ENCODE measurements at places on chromosomes 12 and 14. TPM values are rescaled to one million over a fixed set of nuclear protein-coding genes. Genes with fewer than 3 reads are reported as not detected.
A peak's percentile ranks its signal among the peaks of the same experiment; 100 is the strongest.

DNA sequence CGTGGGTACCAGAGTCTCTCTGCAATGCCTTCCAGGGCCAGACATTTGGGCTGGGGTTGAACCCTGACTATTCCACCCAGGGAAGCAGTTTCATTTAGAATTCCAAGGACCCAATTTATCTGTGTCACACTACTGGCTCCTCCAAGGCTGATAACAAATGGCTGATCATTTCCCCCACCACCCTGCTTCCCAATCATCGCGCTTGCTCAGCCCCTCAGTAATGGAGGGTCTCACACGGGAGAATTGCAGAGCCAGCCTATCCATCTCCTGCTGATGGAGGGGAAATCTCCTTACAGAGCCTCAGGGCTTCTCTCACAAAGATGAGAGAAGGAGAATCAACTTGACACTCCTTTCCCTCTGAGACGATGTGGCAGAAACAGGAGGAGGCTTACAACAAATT, 78.4 kb upstream of the WSCD2 start:
- peaks cover 6% of the 10 kb centered on the region for H3K4me1 ChIP-seq
- no peak for DNase-seq
- no peaks in the 10 kb centered on the region for H3K36me3 ChIP-seq
- no peak overlapping the region for H3K27ac ChIP-seq

DNA sequence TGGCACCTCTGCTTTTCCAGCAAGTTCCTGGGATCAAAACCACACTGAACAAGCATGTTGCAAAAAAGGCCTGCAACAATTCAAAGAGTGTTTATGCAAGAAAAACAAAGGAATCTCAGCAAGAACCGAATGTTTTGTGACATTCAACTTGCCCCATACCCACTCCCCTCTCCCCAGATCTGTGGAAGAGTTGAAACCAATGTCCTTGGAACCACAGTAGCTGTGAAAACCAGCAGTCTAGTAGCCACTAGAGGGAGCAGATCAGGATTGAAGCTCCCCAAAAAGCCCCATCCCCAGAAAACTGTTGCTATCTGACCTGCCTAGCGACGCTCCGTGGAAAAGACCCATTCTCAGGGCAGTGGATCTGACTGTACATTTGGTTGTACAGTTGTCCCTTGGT, 27.1 kb downstream of the PRKAB1 start:
- peaks cover 3% of the 10 kb centered on the region for H3K36me3 ChIP-seq
- no peaks in the 10 kb centered on the region for H3K27me3 ChIP-seq
- DNase-seq = no peak
- H3K4me1 ChIP-seq = no peaks in the 10 kb centered on the region

Gene TEAD4
- total RNA-seq = 3.4 TPM

Gene ADAM21
- 0.24 TPM for total RNA-seq

DNA sequence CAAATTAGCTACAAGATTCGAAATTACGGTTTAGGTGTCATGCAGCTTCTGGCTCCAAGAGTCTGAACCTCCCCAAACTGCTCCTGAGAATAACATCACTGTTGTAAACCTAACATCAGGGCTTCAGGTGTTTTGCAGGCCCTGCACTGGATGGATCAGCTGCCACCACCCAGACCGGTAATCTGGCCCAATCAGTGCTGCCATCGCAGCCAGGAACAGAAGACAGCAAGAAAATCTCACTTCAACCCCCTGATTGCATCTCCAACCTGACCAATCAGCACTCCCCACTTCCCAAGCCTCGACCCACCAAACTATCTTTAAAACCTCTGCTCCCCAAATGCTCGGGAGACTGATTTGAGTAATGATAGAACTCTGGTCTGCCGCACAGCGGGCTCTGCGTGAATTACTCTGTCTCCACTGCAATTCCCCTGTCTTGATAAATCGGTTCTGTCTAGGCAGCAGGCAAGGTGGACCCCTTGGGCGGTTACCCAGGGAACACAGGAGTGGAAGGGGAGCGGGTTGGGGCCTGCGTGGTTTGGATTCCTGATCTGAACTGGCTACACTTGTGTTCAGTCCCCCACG, 268.5 kb upstream of the SFSWAP start:
- no peak for DNase-seq
- H3K27me3 ChIP-seq = peaks cover 3% of the 10 kb centered on the region
- no peaks in the 10 kb centered on the region for H3K36me3 ChIP-seq
- H3K4me1 ChIP-seq = no peaks in the 10 kb centered on the region
- H3K27ac ChIP-seq = no peak overlapping the region

Gene FAM90A1
- 0.40 TPM for total RNA-seq

DNA sequence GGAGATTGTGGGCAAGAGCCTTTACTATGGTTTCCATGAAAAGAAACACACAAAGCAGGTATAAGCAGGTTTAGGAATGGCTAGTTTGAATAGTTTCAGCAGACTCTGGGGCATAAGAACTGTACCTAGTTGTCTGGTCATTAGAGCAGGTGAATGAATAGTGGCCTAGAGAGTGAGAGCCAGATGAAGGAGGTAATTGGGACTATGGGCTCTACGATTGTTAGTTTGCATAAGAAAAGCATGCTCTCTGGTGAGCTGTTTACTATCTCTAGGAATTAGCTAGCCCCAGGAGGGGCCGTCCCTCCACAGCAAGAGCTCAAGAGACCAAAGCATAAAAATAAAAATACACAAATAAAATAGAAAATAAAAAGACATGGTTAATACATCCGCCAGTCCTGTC, 397.5 kb upstream of the GARIN6 start:
- H3K27ac ChIP-seq = no peak overlapping the region
- H3K36me3 ChIP-seq = no peaks in the 10 kb centered on the region
- DNase-seq = no peak
- H3K4me1 ChIP-seq = no peaks in the 10 kb centered on the region
- H3K4me3 ChIP-seq = no peak overlapping the region

DNA sequence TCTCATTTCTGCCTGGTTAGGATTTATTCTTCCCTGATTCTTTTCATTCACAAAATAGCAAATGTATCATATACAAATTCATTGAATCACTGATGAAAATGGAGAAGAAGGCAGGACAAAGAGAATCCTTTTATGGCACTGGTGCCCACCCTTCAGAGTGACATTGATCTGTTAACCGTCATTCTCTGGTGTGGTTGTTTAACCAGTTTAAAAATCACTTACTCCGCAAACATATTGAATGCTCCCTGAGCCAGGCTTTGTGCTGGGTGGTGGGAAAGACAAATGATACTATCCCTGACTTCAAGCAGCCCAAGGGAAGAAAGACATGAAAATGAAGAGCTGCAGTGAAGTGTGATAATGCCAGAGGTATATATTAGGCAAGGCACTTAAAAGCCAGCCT, 187.5 kb upstream of the SLC38A2 start:
- no peak overlapping the region for H3K4me3 ChIP-seq
- peaks cover 12% of the 10 kb centered on the region for H3K4me1 ChIP-seq
- H3K27me3 ChIP-seq = no peaks in the 10 kb centered on the region
- no peak for DNase-seq

GRCh38 chr12:87280893-87281292, 748.3 kb downstream of the C12orf50 start:
- no peak for DNase-seq
- no peaks in the 10 kb centered on the region for H3K36me3 ChIP-seq
- H3K4me3 ChIP-seq = no peak overlapping the region
- H3K27ac ChIP-seq = no peak overlapping the region

Gene DDN
- 1.3 TPM for total RNA-seq

DNA sequence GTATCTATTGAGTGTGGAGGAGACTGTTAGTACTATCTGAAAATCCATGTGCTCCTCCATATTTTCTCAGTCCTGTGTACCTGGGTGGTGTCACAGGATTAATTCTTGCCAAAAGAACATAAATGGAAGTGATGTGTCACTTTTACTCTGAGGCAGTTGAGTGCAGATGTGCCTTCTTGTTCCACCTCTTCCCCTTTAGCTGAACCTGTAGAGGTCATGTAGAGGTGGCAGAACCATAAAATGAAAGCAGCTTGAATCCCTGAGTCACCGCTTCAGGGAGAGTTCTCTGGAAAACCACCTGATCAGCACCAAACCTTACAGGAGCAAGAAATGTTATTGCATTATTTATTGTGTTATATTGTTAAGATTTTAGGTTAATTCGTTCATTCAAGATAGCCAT, 14.7 kb upstream of the SLC25A3 start:
- H3K36me3 ChIP-seq = no peaks in the 10 kb centered on the region
- DNase-seq = no peak
- no peak overlapping the region for H3K4me3 ChIP-seq
- no peaks in the 10 kb centered on the region for H3K4me1 ChIP-seq
- no peak overlapping the region for H3K27ac ChIP-seq

- H3K27ac ChIP-seq = no peak overlapping the region
- H3K27me3 ChIP-seq = no peaks in the 10 kb centered on the region
- DNase-seq = no peak
- H3K4me1 ChIP-seq = no peaks in the 10 kb centered on the region
- no peaks in the 10 kb centered on the region for H3K36me3 ChIP-seq
Observed at GRCh38 chr14:58815794-58816193, 178.0 kb downstream of the DACT1 start.

DNA sequence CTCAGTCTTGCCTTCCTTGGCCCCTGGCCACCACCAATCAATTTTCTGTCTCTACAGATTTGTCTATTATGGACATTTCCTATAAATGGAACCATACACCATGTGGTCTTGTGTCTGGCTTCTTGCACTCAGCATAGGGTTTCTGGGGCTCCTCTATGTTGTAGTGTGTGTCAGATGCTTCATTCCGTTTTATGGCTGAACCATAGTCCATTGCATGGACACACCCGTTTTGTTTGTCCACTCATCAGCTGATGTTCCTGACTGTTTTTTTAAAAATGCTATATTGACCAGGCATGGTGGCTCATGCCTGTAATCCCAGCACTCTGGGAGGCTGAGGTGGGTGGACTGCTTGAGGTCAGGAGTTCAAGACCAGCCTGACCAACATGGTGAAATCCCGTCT, 21.0 kb downstream of the ARL6IP4 start:
- H3K27ac ChIP-seq = no peak overlapping the region
- no peak for DNase-seq
- H3K4me3 ChIP-seq = no peak overlapping the region
- H3K36me3 ChIP-seq = no peaks in the 10 kb centered on the region

DNA sequence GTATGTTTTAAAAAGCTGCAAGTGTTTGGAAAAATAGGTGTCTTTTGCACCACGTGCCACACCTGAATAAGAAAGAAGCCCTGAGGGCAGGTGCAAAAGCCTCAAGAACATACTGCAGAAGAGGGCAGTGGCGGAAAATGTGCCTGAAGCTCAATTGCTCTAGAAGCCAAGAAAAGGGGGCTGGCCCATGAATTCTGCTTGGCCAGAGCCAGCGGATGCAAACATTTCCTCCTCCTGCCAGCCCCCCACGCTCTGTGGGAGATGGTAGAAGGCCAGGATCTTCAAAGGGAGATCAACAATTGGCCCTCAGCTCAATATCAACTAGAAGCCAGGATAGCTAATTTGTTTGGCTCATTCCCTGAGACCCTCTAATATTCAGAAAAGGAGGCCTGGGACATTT, 80.3 kb upstream of the TMEM132D start:
- H3K27ac ChIP-seq = no peak overlapping the region
- no peaks in the 10 kb centered on the region for H3K4me1 ChIP-seq
- no peaks in the 10 kb centered on the region for H3K36me3 ChIP-seq
- peaks cover 6% of the 10 kb centered on the region for H3K27me3 ChIP-seq
- H3K4me3 ChIP-seq = no peak overlapping the region

- peak; percentile 49 for DNase-seq
- H3K4me1 ChIP-seq = peaks cover 4% of the 10 kb centered on the region
- H3K27me3 ChIP-seq = peaks cover 17% of the 10 kb centered on the region
- H3K27ac ChIP-seq = no peak overlapping the region
- no peak overlapping the region for H3K4me3 ChIP-seq
Observed at GRCh38 chr14:96584199-96584906, 82.2 kb downstream of the PAPOLA start.

Gene PTHLH
- not detected for total RNA-seq

Gene NUMB
- 32.4 TPM for total RNA-seq

DNA sequence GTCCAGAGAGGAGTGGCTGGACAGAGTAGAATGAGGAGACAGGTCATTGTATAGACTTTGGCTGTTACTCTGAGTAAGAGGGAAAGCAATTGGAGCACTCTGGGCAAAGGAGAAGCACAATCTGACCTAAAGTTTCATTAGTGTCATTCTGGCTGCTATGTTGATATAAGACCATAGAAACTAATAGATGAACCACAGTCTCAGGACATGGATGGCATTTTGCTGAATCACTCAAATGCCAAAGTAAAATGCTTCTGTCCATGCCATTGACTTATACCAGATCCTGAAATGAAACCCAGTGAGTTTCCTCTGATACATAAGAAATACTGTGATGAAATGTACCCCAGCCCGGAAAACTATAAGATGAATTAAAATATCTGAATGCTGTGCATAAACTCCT, 65.8 kb upstream of the COCH start:
- DNase-seq = no peak
- H3K27ac ChIP-seq = no peak overlapping the region
- no peak overlapping the region for H3K4me3 ChIP-seq
- H3K36me3 ChIP-seq = no peaks in the 10 kb centered on the region
- no peaks in the 10 kb centered on the region for H3K4me1 ChIP-seq
- peaks cover 17% of the 10 kb centered on the region for H3K27me3 ChIP-seq

DNA sequence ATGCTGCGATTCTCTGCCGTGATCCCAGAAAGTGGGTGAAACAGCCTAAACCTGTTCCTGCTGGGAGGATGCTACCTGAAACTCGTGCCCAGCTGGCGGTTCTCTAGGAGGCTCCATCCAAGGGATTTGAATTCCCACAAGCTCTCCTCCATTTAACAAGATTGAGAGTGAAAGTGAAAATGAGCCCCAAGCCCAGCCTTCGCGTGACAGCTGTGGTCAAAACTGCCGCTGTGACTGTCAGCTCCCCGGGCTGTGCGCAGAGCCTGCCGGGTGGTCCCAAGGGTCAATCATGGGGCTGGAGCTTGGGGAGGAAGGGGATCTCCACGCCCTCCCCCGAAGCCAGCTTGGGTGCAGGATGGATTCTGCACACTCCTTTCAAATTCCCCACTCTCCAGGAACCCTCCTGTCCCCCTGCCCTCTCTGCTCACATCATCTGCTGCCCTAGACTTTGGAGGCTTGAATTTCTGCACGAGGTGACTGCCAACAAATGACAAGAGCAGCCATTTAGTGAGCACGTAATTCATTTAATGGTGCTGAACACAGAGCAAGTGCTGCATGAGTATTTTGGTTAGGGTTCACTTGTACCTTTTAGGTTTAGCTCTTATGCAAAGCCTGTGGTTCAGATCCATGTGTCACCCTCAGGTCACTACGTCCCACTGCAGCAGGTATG, 5.3 kb downstream of the ASB2 start:
- H3K4me3 ChIP-seq = peak overlapping the region; percentile 81
- no peaks in the 10 kb centered on the region for H3K27me3 ChIP-seq
- peaks cover 62% of the 10 kb centered on the region for H3K4me1 ChIP-seq
- peak overlapping the region; percentile 98 for H3K27ac ChIP-seq
- DNase-seq = peak; percentile 79
- H3K36me3 ChIP-seq = peaks cover 22% of the 10 kb centered on the region

Gene REM2
- 0.14 TPM for total RNA-seq

DNA sequence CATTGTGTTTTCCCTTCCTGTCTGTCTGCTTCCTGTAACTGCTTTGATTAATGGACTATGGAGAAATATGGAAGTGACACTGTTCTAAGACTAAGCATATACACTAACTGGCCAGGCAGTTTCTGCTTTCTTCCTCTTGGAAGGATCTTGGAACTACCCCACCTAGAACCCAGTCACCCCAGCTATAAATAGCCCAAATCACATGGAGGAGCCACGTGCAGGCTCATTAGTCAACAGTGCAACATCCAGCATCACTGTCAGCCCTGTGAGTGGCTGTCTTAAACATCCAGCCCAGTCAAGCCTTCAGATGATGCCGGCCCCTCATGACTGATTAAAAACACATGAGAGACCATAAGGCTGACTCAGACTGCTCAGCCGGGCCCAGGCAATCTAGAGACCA, 39.2 kb downstream of the BCAT1 start:
- no peak for DNase-seq
- peaks cover 6% of the 10 kb centered on the region for H3K27me3 ChIP-seq
- H3K27ac ChIP-seq = no peak overlapping the region
- peaks cover 8% of the 10 kb centered on the region for H3K36me3 ChIP-seq
- H3K4me1 ChIP-seq = no peaks in the 10 kb centered on the region

Data from activated naive CD8-positive, alpha-beta T cell treated with anti-CD3 and anti-CD28 coated beads for 36 hours (primary cell).